ENCODE measurements at places on chromosomes 7 and 10. TPM values are rescaled to one million over a fixed set of nuclear protein-coding genes. Genes with fewer than 3 reads are reported as not detected.

DOCK1 gene
- total RNA-seq: 100 TPM

FAM53B gene
- 15.6 TPM for total RNA-seq

STAG3 gene
- total RNA-seq: 1.4 TPM

SBDS gene
- total RNA-seq: 90.3 TPM

NPFFR1 gene
- total RNA-seq: not detected

TMEM176B gene
- total RNA-seq: 4.8 TPM

All from smooth muscle cell of the coronary artery (primary cell).